ENCODE measurements at places on chromosomes 3 and 15.

DNA sequence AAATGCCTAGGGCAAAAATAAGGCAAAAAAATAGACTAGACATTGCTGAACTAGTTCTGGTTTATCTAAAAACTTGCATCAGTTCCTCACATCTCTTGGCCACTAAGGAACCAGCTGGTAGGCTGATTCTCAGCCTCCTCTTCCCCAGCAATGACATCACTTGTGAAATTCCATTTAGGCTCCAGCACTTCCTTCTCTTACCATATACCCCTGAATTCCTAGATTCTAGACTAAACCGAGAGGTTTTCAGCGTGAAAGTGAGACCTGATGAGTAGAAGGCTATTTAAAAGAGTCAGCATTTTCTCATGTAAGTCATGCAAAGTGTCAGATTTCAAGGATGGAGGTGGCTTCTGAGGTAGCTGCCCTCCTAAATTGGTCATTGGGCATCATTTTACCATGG is 247.1 kb upstream of the CDIN1 start:
- DNase-seq = no peak

- DNase-seq = no peak
Measured at GRCh38 chr3:152843955-152844354, 9.0 kb downstream of the P2RY1 start.

- DNase-seq = no peak
Measured at GRCh38 chr3:150497956-150498355, 48.3 kb downstream of the SERP1 start.

DNA sequence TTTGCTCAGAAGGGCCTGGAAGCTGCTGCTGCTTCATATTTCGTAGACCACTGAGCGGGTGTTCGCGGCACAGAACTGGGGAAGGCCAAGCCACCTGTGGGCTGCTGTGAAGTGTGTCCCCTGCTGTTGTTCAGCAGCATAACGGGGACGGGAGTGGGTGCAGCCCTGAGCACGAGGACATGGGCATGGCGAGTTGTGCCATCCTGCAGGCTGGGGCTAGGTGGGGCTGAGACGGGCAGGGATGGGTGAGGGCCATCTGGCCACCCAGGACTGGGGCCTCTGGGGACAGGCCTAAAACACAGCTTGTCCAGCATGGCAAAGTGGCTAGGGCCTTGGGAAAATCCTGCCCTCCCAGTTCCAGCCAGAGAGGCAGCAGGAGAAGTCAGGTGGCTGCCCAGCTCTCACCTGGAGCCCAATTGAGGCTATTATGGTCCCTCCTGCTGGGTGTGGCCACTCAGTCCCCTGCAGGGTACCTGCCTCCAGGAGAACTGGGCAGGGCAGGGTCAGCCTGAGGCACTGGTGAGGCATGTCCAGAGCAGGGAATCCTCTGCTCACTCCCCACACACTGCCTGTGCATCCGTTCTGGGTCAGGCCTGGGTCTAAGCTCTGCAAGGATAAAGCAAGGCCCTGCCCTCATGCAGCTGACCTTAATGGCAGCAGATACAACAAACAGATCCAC is 29.5 kb downstream of the CFAP100 start:
- no peak for DNase-seq

- DNase-seq = no peak
Measured at GRCh38 chr3:53193466-53194209, 32.6 kb downstream of the PRKCD start.

- DNase-seq = no peak
Measured at GRCh38 chr15:98776607-98777281, 128.4 kb downstream of the IGF1R start.

- DNase-seq = no peak
Measured at GRCh38 chr15:89749951-89750559, 994 bp downstream of the MESP1 start.

- DNase-seq = peak; percentile 73
Measured at GRCh38 chr15:96345560-96346399, 15.3 kb downstream of the NR2F2 start.

DNA sequence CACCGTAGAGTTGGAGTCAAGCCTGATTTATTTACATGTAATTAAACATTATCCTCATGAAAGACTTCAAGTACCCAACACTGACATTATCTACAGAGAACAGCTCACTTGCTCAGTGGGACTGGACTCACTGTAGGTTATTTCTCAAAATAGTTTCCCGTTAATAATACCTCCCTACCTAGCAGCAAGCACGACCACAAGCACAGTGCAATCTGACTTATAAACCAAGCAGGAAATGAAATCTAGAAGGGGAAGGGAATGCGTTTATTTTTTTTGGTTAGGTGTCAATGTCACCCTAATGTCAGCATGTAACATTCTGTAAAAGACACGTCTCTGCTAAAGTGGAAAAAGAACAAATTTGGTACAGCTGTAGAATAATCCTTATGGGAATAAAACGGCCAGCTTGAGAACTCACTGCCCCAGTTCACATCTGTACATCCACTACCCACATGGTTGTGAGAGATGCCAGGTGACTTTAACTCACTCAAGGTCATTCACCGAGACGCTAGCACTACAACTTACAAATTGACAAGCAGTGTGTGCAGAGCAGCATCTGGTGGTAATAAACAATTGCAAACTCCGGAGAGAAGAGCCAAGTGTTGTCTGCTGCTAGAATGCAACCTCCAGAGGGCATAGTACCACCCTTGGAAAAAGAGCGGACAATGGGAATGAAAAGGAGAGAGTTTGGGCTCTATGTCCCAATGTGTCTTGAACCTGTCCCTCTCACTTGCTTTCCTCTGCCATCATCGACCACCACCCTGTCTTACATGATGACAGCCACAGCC is 242.5 kb downstream of the CADPS start:
- DNase-seq = no peak

- DNase-seq = no peak
Measured at GRCh38 chr3:102144063-102144462, 290.8 kb upstream of the ZPLD1 start.

DNA sequence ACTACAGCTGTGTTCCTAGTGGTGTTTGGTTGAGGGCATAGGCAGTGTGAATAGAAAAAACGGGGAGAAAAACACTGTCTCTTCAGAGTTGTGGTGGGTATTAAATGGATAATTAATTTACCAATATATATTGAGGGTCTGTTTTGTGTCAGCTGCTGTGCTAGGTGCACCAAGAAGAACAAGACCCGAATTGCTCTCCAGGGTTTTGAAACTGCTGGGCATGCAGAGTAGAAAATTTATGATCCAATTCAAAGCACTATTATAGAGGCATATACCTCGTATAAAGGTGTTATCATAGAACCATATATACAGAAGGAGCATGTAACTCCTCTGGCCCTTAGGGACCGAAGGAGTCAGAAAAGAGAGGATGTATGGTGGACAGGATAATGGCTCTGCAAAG is 1.6 kb upstream of the NMD3 start:
- DNase-seq = no peak

DNA sequence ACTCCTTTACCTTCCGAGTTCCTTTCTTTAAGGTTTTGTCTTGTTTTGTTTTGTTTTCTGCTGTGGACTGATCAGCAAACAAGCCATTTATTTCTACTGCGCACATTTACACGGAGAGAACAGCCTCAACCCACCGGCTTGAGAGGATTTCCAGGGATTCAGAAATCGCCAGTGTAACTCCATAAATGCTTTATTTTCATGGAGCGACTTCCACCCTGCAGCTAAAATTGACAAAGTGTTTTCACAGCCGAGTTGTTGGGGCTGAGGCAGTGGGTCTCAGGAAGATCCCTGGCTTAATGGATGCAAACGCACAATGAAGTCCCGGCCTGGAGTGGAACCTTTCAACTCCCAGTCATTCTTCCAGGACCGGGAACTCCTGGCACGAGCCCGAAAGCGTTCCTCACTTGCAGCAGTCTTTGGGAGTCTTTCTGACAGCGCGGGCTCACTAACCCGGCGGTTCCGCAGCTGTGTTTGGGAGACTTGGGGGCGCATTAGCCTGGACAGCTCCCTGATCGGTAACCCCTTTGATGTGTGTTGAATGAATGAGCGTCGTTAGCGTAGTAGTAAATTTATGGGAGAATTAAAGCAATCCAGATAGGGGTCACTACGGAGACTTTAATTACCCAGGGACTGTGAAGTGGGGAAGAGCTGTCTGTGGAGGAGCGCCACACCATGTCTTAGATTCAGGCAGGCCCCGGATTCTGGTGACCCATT is 785 bp upstream of the MYRIP start:
- DNase-seq = no peak

- DNase-seq = no peak
Measured at GRCh38 chr15:70035051-70035718, 62.5 kb downstream of the TLE3 start.

GRCh38 chr3:48997714-48998637 is 7.9 kb downstream of the P4HTM start:
- no peak for DNase-seq

- DNase-seq = peak; percentile 23
Measured at GRCh38 chr15:27671819-27672437, 427.2 kb downstream of the OCA2 start.

GRCh38 chr15:66178531-66178910 is 75.0 kb downstream of the MEGF11 start:
- no peak for DNase-seq

DNA sequence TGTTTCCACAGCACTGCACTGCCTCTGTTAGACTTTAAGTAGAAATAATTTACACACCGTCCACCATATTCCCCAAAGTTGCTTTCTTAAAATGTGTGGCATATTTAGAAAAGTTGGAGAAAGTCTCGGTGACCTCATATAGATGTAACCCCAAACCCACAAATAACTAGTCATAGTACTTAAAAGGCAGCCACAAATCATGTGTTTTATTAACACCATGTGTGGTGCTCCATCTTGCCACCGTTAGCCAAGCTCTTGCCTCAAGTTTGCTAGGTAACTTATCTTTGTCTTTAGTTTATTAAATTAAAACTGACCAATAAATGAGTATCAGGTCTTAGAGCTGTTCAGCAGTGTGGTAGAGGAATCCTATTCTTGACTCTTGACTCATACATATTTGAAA is 257.9 kb downstream of the UBE2E2 start:
- no peak for DNase-seq

- DNase-seq = no peak
Measured at GRCh38 chr15:101123222-101123910, 128.5 kb downstream of the CHSY1 start.

GRCh38 chr15:32774022-32774421 is 56.2 kb downstream of the GREM1 start:
- no peak for DNase-seq

DNA sequence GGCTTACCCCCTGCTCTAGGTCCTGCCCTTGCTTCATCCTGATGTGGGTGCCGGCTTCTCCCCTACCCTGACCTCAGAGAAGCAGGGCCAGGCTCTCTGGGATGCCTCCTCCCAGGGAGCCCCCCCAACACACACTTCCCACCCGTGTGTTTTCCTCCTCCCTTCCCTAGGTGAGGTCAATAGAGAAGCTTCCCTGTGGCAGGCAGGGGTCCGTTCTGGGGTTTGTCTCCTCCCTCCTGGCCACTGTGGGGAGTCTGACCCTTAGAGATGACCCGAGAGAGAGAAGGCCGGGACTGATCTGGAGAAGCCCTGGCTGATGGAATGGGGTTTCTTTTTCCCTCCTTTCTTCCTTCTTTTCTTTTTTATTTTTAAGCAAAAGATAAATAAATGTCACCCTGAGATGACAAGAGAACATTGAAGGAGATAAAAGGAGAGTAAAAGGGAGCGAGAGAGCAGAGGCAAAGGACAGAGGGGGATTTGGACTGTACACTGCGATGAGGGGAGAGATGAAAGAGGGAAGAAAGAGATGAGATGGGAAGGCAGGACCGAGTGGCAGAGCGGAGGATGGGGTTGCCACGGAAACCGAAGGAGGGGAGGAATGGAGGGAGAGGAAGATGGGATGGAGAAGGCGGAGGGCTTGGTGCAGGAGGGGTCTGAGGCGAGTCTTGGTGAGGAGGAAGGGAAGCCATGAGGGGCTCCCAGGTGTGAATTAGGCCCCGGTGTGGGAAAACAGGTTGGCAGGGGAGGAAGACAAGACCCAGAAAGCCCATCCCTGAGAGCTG is 48.4 kb downstream of the IDH2 start:
- DNase-seq = no peak

- DNase-seq = no peak
Measured at GRCh38 chr3:188179006-188179966, 25.3 kb downstream of the LPP start.

DNA sequence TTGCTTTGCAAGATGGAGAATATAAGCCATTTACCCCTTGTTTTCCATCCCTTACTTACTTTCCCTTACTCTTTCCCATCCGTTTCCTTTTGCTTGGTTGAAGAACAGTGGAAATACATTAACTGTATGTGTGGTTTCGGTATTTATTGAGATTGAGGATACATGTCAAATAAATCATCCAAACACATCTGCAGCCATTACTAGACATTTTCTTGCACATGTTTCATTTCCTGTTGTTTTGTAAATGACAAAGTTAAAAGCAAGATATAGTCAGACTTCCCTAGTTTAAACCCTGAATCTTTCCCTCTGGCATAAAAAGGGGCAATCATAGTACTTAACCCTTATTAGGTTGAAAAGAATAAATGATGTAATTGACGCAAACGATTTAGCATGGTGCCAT is 82.1 kb upstream of the BCHE start:
- DNase-seq = no peak

GRCh38 chr3:152519376-152519775 is 250.6 kb downstream of the MBNL1 start:
- DNase-seq = no peak

- no peak for DNase-seq
Measured at GRCh38 chr3:128524374-128525299, 31.6 kb upstream of the GATA2 start.

GRCh38 chr15:29386523-29386922 is 116.9 kb upstream of the NSMCE3 start:
- DNase-seq = no peak

DNA sequence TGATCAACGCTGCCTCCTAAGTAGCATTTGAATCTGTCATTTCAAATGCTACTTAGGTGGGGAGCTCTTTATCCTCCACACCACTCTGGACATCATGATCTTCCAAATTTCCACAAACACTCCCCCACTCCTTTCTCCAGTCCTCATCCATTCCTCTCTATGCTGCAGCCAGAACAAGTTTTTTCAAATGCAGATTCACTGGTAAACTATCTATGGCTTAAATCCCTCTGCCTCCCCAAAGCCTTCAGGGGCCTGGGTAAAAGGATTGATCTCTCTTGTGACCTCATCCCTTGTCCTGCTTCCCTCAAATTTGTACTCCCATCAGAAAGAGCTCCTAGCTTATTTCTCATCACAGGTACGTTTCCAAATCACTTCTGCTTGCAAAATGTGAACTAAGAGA is 1.3 kb upstream of the AEN start:
- DNase-seq = no peak

GRCh38 chr3:181683563-181683962 is 28.2 kb upstream of the SOX2 start:
- no peak for DNase-seq

DNA sequence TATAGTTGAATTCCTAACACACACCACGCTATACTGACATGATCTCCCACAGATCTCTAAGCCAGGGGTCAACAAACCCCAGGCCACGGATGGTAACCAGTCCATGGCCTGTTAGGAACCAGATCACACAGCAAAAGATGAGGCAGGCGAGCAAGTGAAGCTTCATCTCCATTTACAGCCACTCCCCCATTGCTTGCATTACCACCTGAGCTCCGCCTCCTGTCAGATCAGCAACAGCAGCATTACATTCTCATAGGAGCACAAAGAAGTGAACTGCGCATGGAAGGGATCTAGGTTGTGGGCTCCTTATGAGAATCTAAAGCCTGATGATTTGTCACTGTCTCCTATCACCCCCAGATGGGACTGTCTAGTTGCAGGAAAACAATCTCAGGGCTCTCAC is 2.7 kb downstream of the PDCD7 start:
- no peak for DNase-seq
